ENCODE measurements at places on chromosomes 6 and 20.

- DNase-seq = no peak
These were observed 1590.8 kb downstream of the KHDRBS2 start for GRCh38 chr6:60695232-60695631.

GRCh38 chr6:104459543-104459942 lies 400.2 kb downstream of the HACE1 start:
- no peak for DNase-seq

DNA sequence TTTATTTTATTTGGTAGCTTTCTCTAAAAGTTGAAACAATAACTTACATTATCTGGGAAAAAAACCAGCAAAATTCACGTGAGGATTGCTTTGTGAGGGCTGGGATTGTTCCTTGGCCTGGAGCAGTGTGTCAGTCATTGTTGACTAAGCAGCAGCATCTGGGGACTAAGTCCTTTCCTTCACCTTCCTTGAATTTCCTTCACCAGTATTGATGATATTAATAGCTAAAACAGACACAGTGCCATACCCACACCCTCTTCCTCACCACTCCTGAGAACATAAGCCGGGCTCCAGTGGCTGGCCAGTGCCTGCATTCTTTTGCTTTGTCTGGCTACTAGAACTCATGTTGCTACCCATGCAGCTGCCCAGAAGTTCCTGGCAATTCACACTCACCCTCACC lies 23.7 kb downstream of the PLCB1 start:
- no peak for DNase-seq

DNA sequence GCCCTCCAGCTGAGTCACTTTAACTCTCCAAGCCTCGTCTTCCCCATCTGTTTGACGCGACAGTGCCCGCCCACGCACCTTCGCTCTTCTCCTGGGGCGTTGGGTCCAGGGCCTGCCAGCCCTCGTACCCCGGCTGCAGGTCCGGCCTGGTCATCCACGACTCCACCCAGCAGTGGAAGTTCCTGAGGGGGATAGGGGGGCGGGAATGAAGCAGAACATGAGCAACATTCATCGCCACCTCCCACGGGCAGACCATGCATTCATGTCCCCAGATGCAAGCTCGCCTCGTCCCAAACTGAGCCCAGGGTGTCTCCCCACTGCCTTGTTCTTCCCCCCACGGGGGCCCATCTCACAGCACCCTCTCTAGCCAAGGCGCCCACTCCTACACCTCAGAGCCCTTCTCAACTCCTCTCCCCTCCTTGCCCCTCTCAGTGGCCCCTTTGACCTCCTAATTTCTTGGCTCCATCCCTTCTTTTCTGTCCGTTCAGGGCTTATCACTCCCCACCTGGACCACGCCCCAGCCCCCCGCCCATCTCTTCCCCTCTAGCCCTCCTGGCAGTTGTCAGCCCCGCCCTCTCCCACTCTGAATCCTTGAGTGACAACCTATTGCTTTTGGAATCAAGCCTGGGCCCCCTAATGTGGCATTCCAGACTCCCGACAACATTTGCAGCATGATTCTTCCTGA lies 23.7 kb downstream of the TGM2 start:
- no peak for DNase-seq

DNA sequence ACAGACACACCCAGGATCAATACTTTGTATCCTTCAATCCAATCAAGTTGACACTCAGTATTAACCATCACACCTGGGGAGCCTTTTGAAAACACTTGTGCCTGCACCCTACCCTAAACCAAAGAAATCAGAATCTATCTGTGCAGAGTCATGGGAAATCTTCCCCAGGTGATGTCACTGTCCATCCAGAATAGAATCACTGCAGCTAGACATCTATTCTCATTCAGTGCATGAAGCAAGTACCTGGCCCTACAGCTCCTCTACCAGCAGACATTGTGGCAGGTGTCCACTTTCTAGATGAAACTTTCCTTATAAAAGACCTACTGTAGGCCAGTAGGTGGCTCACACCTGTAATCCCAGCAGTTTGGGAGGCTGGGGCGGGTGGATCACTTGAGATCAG lies 262.4 kb upstream of the MARCKS start:
- DNase-seq = no peak

DNA sequence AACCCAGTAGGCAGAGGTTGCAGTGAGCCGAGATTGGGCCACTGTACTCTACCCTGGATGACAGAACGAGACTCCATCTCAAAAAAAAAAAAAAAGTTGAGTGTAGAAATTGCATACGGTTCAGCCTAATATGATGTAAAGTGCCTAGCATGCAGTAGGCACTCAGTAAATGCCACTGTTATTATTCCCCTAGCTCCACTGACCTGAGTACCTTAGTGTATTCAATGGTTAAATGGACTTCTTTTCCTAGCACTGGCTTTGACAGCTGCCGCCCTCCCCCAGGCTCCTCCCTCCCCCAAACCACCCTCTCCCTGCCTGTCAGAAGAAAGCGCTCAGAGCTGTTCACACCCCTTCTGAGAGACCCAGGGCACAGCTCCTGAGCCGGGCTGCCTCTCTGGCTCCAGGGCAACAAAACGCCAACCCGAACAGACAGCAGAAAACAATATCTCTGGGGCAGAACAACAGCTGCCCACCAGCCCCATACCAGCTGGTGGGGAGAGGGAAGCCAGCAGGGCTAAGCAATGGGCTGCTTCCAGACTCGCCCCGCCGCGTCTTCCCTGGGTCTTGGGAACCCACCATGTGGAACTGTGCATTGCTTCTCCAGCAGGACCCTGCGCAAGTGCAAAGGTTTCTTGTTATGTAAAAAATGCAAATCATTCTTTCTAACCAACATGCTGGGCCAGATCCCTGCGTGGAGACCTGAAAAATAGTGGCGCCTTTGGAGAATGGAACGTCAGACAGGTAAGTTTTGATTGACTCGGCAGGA lies 4.5 kb downstream of the CPNE5 start:
- no peak for DNase-seq

DNA sequence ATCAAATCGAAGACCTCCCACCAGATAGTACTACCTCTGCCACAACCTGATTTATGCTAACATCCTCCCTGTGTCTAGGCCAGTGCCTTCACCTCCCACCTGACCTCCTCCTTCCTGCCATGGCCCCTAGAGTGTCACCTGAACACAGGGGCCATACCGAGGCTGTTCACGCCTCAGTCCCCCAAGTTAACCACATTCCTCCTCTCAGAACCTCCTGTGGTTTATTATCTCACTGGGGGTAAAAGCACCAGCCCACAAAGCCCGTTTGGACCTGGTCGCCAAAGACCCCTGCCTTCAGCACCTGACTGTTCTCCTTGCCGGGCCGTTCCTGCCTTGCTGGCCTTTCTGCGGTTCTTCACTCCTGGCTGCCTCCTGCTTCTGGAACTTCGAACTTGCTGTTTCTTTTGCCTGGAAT lies 13.7 kb downstream of the MAS1 start:
- no peak for DNase-seq

- DNase-seq = no peak
These were observed 381.8 kb downstream of the CDKAL1 start for GRCh38 chr6:20916086-20916485.

- DNase-seq = no peak
These were observed 250.8 kb upstream of the HTR1E start for GRCh38 chr6:86686496-86686895.
